ENCODE measurements at places on chromosomes 4 and X.

- DNase-seq, result no peak
These were observed 96.4 kb upstream of the C1GALT1C1 start for GRCh38 chrX:120726294-120726693.

DNA sequence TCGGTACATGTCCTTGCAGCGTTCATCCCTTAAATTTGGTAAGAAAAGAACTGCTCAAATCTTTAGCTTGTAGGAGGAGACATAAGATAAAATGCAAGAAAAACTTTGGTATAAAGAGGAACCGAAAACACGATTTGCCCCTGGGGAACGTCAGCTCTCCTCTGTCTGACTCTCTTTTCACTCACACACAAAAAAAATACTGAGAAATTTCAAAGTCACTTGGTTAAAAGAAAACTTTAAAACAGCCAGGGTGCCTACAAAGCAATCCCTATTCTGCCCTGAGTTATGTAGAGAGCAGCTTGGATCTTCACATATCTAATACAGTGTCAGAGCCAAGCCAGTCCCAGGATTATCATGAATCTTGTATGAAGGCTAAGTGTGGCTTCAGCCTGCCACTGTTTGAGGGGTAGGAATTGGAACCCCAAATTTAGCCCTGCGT lies 248.5 kb upstream of the CXXC4 start:
- DNase-seq, result no peak

DNA sequence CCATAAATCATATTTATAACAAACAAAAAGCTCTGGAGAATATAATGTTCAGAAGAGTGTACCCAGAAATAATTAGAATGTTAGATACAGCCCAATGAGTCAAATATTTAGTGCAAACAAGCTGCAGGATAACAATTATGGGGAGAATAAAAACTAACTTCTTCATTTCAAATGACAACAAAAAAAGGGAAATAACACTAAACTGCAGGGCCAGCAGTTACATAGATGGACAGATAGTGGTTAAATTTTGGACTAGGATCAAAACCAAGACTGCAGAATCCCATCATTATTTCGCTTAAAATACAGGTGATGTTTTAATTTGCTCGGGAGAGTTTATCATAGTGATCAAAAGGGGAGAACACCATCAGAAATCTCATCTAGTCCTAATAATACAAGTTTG lies 617 bp upstream of the GPR34 start:
- DNase-seq, result no peak

DNA sequence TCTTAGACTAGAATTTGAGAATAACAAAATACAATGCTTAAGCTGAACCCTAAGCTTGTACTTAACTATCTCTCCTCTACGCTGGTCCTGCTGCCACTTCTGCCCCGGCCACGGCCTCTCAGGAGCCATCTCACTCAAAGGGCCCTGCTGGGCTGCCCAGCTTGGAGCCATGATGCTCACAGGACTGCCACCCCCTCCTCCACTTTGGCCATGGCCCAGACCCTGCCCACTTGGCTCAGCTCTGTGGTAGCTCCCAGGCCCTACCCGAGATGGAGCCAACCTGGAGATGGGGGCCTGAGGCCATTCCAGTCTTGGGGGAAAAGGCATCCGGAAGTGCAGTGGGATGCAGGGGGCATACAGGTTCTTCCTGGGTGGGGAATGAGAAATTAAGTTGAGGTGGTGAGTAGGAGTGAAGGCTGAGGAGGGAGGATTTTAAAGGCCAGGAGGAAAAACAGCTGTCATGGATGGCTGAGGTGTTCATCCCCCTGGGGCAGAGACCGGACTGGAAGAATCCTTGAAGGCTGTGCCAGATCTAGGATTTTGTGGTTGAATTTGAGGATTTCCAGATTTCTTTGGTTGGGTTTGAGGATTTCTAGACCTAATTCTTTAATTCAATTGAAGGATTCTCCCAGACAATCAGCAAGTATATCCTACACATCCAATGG lies 824 bp downstream of the SASH3 start:
- no peak for DNase-seq

DNA sequence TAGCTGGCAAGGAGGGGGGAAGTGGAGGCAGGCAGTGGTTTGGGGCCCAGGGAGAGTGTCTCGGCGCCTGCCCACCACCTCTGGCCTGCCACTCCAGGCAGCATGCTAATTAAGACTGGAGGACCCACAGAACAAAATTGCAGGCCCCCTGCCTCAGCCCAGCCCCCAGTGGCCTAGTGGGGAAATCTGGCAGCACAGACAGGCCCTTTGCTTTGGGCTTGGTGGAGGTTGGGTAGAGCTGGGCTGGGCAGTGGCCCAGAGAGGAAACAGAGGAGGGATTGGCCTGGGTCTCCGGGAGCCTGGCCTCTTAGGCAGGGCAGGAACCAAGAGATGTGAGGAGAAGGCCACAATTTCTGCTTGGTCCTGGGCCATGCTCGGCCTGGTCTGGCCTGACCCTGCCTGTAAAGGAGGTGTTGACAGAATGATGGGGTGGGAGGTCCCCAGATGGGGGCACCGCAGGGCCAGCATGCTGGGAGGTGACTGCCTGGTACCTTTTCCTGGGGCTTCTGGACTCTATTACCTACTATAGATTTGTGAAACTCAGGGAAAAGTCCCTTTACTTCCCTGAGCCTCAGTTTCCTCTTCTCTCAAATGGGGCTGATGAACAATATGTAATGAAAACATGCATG lies 92.4 kb upstream of the PJA1 start:
- no peak for DNase-seq

GRCh38 chrX:2705046-2705832 lies 14.1 kb downstream of the CD99 start:
- no peak for DNase-seq

DNA sequence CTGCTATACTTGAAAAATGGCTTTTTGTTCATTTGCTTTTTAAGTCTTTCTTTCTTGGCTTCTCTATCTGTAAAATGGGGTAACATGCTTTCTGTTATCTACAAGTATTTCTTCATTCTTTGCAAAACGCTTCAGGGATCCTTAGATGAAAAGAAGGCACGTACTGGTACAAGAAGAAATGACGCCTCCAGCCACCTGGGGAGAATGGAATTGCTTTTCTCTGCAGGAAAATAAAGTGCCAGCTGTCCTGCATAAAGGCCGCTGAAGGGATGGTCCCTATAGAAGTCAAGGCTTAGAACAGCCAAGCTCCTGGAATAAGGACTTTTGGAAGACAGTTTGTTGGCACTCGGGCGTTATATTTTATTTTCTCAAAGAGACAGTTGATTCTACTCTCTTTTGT lies 210.8 kb upstream of the RASGEF1B start:
- DNase-seq, result no peak

GRCh38 chr4:6523251-6523650 lies 50.8 kb upstream of the PPP2R2C start:
- DNase-seq, result no peak

- DNase-seq, result no peak
These were observed 16.1 kb upstream of the REPS2 start for GRCh38 chrX:16930392-16930791.

- no peak for DNase-seq
These were observed 11.3 kb upstream of the PHKA2 start for GRCh38 chrX:18995221-18995620.

- no peak for DNase-seq
These were observed 53.6 kb downstream of the SLC7A11 start for GRCh38 chr4:138188406-138189084.

GRCh38 chr4:137129441-137129840 lies 402.9 kb downstream of the PCDH18 start:
- DNase-seq, result no peak

DNA sequence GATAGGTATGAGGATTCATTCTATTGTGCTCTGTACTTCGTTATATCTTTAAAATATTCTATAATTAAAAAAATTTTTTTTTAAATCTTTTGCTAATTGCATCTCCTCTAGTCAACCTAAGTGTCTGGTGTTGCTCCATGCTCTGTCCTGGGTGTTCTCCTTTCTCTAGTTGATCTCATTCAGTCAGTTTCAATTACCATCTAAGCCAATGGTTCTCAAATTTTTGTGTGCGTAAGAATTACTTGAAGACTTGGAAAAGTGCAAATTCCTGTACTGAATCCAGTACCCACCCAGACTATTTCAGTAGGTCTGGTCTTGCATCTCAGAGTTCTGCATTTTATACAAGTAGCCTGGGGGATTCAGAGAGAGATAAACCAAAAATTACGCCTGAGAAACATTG lies 6.7 kb downstream of the TMPRSS11D start:
- DNase-seq, result no peak

- DNase-seq, result no peak
These were observed 42.4 kb upstream of the RPA4 start for GRCh38 chrX:96841325-96841724.

GRCh38 chr4:179803857-179804256 lies 2361.6 kb upstream of the AGA start:
- no peak for DNase-seq

GRCh38 chrX:131288188-131288587 lies 918 bp downstream of the IGSF1 start:
- no peak for DNase-seq
